ENCODE measurements at places on chromosomes 2 and 18.

GRCh38 chr2:199861132-199861774 lies 10.3 kb upstream of the FTCDNL1 start:
- DNase-seq: no peak

DNA sequence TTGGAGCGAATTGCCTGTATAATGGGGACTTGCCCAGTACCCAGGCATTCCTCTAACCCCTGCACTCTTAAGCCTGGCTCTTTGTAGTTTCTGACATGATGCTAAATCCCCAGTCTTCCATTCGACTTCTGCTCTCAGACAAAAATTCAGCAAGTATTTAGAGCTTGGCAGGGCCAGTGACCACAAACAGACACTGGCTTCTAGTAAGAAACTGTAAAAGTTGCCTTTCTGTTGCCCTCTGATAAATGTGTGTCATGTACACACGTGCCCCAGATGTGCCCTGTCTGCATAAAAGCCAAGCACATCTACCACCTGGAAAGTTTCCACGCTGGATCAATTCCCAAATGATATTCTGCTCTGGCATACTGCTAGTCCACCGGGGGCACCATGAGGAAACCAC lies 18.0 kb downstream of the PAX3 start:
- no peak for DNase-seq

DNA sequence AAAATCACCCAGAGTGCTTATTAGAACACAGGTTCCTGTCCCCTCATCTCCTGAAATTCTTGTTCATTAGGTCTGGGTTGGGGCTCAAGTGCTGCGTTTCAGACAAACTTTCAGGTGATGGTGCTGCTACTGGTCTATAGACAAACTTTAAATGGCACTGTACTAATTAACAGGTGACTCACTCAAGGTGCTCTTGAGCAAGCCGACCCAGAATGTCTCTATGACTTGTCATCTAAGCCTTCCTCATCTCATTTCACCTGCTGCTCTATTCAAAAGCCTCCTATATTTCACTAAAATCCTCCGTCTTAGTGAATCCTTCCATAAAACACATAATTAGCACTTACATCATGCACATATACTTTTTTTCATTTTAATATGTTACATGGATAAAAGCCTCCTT lies 29.9 kb upstream of the STK39 start:
- DNase-seq: no peak

DNA sequence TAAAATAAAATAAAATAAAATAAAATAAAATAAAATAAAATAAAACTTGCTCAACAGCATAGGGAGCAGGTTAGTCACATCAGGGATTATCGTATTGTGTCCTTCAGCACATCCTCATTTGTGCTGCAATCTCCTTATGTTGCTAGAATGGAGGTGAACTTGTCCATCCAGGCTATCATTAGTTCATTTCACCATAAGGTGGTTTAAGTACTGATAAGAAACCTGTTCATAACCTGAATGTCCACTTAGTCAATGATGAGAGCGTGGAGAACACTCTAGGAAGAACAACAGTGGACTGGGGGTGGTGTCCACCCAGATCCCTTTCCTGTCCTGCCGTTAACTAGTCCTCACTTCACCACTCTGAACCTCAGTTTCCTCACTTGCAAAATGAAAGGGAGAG lies 21.9 kb downstream of the DHRS9 start:
- DNase-seq: no peak

DNA sequence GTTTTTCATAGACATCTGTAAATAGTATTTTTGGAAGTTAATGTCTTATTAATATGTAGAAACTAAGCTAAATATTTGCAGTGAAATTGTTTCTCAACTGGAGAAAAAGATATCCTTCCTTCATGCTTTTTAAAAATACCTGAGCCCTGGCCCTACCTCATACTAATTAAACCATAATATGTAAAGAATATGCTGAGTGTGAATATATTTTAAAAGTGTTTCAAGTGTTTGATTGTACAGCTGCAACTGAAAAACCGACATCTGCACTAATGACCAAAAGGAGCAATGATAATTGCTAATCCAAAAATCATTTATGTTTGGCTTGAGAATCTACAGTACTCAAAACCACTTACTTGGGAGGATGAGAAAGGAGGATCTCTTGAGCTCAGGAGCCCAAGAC lies 156.7 kb downstream of the MBD5 start:
- DNase-seq: no peak

GRCh38 chr2:135775420-135775819 lies 33.8 kb downstream of the UBXN4 start:
- DNase-seq: no peak

DNA sequence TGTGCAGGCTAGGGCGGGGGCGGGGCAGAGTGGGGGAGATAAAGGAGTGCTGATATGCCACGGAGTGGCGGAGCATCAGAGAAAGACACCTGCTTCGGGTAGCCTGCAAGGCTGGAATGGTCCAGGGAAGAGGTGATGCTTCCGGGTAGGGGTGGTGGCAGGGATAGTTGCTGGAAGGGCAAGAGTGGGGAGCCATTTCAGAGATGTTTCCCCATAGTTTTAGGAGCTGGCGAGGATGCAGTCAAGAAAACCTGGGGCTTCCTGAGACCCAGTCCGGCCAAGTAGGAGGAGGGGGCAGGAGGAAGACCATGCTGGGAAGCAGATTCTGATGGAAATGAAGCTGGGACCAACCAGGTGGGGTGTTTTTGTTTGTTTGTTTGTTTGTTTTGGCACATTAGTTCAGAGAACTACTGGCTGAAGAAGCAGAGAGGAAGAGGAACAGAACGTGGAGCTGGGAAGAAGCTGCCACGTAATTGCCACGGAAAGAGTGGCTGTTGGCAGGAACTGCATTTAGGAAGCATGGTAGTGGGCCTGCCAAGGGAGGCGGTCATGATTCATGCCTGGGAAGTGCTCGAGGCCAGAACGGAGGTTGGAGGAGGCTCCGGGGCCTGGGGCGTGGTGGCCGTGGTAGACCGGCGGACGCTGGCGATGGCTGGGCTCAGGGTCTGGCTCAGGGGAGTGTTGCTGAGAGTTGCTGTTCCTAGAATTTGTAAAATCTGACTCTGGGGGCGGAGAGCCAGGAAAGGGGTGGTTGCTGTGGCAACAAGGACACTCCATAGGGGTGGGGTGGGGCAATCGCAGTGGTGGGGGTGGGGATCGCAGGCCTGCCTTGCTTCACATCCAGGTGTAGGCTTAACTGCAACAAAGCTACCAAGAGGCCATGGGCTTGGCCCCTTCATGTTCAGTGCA lies 8.6 kb upstream of the INPP5D start:
- DNase-seq: no peak
